ENCODE measurements at places on chromosomes 7 and 10.
A peak's percentile ranks its signal among the peaks of the same experiment; 100 is the strongest.

- no peak for DNase-seq
These were observed 44.1 kb downstream of the SKIDA1 start for GRCh38 chr10:21481407-21481806.

- DNase-seq: no peak
These were observed 208.6 kb upstream of the PPP2R2D start for GRCh38 chr10:131692176-131692575.

GRCh38 chr10:46547541-46548497 lies 8.6 kb downstream of the GPRIN2 start:
- no peak for DNase-seq

- no peak for DNase-seq
These were observed 201.2 kb downstream of the LHFPL3 start for GRCh38 chr7:104529567-104529966.

GRCh38 chr10:70771311-70772194 lies 13.6 kb downstream of the TBATA start:
- DNase-seq: no peak

GRCh38 chr10:74051736-74052342 lies 53.9 kb downstream of the VCL start:
- DNase-seq: no peak

- no peak for DNase-seq
These were observed 67.4 kb downstream of the PCGF5 start for GRCh38 chr10:91287912-91288311.

GRCh38 chr7:35825974-35826373 lies 25.1 kb downstream of the SEPTIN7 start:
- no peak for DNase-seq

DNA sequence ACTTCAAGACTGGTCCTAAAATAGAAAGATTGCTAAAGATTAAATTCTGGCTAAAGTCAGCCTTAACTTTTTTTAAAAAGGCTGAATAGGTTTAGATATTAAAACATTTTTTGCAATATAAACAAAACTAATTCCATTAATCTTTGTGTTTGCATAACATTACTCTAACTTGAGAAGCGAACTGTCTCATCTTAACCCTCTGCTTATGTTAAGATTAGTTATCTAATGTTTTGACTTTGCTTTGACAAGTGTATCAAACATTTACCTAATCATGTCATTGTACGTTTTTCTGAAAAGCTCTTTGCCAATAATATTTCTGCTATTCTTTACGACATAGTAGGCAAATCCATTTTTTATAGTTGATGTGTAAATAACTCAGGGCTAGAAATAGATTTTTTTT lies 68.0 kb downstream of the ITIH5 start:
- no peak for DNase-seq

DNA sequence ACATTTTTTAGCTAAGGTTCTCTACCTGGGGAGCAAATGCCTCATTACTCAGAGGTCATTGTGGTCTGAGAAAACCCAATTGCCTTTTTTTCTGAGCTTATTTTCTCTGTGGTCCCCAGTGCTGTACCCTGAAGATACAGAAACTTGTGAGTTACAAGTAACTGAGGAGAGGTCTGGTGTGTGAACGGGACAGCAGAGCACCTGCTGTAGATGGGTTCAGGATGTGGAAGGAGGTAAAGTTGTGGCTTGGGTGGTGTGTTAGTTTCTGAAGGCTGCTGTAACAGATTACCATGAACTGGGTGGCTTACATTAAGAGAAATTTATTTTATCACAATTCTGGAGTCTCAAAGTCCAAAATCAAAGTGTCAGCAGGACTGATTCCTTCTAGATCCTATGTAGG lies 449.1 kb upstream of the NRP1 start:
- DNase-seq: no peak

DNA sequence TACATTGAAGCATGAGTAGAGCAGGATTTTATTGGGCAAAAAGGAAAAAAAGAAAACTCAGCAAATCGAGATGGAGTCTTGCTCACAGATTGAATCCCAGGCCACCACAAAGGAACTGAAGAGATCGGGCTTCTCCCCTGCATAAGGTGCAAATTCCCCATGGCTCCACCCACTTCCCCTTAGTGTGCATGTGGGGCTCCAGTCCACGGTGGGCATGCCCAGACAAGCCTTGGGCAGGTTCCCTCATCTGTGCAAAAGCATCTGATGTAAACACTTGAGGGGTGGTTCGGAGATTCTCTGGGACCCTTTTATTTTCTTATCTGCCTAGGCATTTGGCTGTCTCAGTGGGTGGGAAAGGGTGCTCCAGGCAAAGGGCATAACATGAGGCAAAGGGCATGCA lies 150.7 kb downstream of the CFTR start:
- DNase-seq: no peak

DNA sequence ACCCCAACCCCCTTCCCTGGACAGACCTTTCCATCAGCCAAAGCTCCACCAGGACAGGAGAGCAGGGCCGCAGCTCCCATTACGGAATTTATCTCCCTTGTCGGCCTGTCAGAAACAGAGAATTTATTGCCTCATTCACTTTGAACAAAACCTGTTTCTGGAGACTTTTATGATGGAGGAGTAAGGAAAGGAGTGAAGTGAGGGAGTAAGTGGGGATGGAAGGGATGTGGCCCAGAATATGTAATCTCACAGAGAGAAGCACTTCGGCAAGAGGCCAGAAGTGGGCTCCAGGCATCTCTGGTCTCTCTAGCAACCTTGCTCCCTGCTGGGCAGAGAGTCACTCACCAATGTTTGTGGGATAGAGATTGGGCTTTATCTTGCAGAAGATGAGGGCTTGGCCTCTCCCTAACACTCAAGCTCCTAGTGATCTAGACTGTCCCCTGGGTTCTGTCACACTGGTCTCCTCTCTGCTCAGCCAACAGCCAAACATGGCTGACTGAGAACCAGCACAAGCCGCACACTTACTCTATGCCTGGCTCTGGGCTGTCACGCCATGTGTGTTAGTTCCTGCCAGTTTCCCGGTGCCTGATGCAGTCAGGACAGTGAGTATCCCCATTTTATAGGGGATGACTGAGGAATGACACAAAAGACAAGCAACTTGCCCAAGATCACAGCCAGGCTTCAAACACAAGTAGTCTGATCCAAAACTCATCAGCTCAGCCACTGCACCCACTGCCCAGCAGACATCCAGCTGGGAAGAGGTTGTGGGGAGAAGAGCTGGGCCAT lies 149.4 kb upstream of the ZMIZ1 start:
- DNase-seq: no peak

DNA sequence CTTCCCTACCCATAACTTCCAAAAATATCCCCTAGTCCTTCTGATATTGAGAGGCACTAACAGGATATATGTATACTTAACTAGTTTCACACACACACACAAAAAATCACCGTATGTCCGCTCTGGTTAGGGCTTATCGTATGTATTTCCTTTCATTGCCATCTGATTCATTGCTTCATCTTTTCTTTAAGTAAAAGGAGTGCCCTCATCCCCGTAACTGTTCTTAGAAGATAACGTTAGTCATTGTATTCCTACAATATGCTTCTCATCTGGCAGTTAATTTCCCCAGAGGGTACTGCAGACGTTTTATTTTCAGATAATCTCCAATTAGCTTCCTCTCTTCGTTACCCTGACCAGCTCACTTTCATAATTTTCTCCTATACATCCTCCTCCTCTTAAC lies 37.3 kb downstream of the NRCAM start:
- no peak for DNase-seq

- DNase-seq: peak; percentile 59
These were observed 26.0 kb upstream of the ZNF273 start for GRCh38 chr7:64876792-64877713.

- DNase-seq: no peak
These were observed 50.0 kb upstream of the HGF start for GRCh38 chr7:81819861-81820260.

DNA sequence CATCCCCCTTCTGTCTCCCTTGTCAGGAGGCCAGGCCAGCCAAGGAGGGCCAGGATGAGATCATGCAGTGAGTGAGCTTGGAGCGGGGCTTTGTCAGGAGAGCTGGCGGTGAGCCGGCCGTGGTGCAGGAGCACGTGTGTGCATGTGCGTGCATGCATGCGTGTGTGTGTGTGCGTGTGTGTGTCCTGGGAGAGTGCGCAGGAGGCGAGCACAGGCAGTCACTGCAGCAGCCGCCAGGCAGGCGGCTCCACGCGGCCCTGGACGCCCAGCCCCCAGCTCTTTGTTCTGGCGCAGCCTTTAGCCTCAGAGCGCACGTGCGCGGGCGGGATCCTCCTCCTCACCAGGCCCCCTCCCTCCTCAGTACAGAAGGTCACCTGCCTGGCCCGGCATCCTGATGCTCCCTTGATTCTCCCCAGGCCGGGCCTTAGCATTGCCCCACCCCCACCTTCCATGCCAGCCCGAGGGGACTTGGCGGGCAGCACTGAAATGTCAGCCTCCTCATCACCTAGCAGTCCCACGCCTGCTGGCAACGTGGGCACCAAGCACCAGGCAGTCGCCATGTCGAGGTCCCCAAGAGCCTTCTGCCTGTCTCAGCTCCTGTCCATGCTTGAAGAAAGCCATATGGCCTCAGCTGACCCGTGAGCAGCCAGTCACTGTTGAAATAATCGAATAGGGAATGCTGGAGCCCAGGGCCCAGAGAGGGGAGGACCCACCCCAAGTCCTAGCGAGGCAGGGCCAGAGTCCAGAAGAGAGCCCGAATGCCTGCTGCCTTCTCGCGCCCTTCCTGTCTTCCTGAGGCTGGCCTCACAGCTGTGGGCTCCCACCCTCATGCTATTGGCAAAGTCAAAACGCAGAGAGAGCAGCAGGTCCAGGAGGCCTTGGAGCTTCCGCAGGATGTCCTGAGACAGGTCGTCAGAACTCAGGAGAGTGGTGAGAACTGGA lies 125.9 kb upstream of the PPIF start:
- no peak for DNase-seq

DNA sequence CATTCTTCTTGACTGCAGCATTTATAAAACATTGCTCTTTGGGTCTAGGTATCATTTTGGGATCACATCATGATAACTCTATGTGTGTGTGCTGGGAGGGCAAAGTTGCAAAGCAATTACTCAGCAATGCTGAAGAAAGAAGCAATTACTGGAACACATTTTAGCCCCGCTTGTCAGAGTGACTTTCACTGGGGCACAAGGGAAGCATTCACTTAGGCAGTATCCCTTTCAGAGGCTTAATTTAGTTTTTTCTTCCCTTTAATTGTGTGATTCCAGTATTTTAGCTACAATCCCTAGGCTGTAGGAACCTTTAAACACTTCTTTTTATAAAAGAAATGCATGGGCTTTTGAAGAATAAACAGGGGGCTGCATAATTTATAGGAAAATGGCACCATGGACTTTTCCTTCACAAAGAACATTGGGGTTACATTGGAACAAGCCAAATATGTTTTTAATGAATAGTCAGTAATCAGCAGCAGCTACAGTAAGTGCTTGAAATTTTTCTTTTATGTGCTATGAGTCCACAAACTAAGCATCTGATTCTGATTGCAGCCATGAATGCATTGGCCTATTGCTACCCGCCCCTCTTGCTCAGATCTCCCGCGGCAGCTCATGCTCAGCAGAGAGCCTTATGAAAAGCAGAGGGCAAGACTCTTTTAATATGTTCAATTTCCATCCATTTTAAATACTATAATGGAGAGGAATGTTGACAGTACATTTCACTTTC lies 51.2 kb upstream of the NXPH1 start:
- no peak for DNase-seq

DNA sequence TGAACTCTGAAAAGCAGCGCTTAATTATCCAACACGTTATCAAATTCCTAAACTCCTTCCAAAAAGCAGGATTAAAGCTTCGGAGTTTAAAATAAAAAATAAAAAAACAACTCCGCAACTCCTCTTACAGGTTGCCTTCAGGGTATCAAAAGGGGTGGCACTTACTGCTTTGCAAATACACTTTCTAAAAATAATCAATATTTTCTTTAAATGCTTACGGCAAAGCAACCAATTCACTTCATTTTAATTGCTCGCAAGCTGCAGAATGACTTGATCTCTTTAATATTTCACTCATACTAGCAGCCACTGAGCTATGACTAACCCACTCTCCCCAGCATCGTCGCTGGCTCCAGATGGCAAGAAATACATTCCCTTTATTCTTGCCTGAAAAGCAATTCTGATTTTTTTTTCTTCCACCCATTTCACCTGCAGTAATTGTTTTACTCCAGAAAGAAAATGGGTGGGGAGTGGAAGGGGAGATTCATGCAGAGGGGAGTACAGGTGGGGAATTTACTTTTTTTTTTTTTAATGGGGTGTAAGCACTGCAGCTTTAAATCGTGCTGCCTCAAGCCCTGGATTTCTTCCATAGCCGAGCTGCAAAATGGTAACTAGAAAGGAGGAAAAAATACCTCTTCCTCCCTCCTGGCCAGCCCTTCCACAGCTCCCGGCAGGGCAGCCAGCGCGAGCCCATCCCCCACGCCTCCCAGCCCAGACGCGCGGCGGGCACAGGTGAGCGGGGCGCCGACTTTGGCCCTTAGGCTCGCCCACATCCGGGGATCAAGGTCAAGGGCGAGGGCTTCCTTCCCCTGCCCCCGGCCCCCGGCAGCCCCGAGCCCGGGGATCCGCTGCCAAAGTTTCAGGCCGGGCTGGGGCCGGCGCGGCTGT lies 54.2 kb upstream of the FHIP2A start:
- no peak for DNase-seq

DNA sequence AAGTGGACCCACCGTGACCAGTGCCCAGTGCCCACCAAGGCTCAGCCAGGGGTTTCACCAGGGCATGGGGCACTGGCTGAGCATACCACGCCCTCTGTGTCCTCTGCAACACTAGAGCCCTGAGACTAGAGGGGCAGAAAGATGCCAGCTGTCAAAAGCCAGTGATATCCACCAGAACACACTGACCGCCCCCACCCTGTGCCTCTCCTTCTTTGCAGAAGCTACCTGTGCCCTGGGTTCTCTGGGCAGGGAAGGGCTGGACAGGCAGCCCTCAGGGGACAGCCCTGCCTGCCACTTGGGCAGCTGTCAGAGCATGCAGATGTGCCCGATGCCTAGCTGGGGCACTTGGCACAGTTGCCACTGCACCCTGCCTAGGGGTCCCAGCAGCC lies 494 bp downstream of the VSIR start:
- DNase-seq: no peak

DNA sequence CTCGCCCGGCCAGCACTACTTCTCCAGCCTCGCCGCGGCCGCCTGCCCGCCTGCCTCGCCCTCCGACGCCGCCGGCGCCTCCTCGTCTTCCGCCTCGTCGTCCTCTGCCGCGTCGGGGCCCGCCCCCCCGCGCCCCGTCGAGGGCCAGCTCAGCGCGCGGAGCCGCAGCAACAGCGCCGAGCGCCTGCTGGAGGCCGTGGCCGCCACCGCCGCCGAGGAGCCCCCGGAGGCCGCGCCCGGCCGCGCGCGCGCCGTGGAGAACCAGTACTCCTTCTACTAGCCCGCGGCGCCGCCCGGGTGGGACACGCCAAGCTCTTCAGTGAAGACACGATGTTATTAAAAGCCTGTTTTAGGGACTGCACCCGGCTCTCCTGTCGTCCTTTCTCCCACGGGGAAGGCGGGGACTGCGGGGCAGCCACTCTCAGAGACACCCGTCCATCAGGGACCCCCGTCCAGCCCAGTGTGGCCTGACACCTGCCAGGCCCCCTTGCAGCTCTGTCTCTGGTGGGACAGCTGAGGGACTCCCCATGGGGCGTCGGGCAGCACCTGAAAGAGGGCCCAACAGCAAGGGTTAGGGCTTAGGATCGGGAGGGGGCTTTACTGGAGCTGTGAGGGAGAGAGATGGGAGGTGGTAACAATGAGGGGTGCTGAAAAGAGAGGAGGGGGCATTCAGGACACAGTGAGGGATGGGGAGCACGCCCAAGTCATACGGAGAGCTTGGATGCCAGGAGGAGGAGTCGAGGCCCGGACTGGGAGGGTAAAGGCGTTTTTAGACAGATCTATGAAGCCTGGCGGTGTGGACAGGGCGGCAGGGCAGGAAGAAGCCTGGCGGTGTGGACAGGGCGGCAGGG lies 34.7 kb downstream of the SPDYE6 start:
- no peak for DNase-seq
